B cell (primary cell): ENCODE measurements at places on chromosomes 2 and 18. TPM values are rescaled to one million over a fixed set of nuclear protein-coding genes. Genes with fewer than 3 reads are reported as not detected.

DNA sequence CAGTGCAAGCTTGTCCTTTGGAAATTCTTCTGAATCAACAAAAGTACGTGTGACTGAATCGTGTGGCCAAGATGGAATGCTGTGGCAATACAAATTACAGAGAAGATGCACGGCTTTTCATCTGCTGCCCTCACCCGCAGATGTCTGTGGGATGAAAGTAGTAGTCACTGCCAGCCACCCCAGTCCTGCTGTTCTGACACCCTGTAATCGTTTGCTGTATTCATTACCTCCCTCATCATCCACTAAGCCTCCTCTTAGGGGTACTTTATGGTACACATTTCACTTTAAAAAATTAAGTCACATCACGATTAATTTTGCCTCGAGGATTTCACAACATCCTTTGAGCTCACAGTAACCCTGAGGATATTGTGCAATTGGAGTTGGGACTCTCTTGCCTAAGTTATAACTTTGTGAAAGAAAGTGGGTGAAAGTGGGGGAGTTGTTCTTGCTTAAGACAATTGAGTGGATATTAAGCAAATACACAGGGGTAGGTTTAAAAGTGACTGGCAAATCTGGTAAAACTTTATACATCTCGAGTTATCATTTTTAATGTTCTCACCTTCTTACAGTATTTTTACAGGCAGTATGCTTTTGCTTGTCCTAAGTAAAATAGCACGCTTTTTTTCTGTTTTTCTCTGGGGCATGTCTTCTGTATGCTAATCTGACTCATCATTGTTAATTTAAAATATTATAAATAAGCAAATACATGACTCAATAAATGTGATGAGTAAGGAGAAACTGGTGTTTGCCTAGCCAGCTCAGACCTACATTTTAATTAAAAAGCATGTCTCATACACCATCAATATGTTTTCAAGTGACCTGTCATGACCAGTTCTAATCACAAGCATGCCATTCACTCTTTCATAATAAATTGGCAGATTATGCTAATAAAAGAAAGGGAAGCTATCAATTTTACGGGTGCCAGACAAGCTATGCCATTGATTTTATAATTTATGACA lies 680.9 kb downstream of the IRS1 start:
- no peaks in the 10 kb centered on the region for H3K27me3 ChIP-seq
- H3K36me3 ChIP-seq = no peaks in the 10 kb centered on the region
- no peaks in the 10 kb centered on the region for H3K4me1 ChIP-seq
- no peak for DNase-seq

DNA sequence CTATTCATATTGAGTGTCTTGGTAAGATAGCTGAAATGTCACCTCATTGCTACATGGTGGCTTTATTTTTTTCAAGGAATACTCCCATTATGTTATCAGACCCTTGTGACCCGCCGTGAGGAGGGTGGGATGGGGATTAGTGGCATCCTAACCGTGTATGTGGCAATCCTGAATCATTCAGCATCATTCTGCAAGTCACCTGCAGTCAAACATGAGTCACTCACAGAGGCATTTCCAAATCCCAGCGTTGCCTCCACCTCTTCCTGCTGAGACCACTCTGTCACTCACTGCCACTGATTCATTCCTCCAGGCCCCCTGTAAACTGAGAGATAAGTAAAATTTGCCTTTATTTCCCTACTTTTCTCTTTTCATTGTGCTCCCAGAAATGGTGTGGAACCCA lies 307.4 kb upstream of the KLHL29 start:
- H3K27me3 ChIP-seq = no peaks in the 10 kb centered on the region
- no peak overlapping the region for H3K27ac ChIP-seq
- no peak for DNase-seq
- no peak overlapping the region for H3K4me3 ChIP-seq

GRCh38 chr18:58284699-58285448 lies 240.8 kb downstream of the NEDD4L start:
- no peaks in the 10 kb centered on the region for H3K27me3 ChIP-seq
- no peak overlapping the region for H3K27ac ChIP-seq
- no peak for DNase-seq
- peaks cover 10% of the 10 kb centered on the region for H3K4me1 ChIP-seq

DNA sequence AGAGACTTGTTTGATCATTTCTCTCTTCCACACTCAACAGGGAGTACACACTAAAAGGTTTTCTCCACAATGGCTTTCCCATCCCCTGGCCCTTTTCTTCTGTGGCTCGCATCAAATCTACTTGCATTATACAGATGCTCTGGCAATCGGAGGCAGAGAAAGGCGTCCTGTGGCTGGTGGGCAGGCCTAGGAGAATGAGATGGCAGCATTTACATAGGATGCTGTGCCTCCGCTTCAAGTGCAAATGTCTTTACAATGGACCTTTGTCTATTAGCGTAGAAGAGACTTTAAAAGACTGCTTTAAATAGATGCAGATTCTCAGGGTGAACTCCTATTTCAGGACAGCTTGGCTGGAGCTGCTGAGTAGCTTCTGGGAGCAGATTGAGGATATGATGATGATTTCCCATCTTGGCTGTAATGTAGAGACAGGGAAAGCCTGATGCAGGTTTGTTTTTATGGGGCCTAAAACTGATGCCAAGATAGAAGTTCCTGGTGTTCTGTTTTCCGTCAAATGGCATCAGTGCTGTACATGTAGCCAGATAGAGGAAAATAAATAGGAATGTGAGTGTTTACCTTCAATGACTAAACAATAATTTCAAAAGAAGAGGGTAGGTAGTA lies 423.4 kb downstream of the RND3 start:
- H3K27ac ChIP-seq = no peak overlapping the region
- H3K4me1 ChIP-seq = no peaks in the 10 kb centered on the region
- H3K36me3 ChIP-seq = no peaks in the 10 kb centered on the region
- H3K27me3 ChIP-seq = no peaks in the 10 kb centered on the region

GULP1 gene
- not detected in 2 replicates for polyA plus RNA-seq

IL37 gene
- not detected in 2 replicates for polyA plus RNA-seq

CHAC2 gene
- polyA plus RNA-seq = 0.76 and 1.6 TPM in 2 replicates

ACYP2 gene
- 13.6 and 17.2 TPM in 2 replicates for polyA plus RNA-seq

DNA sequence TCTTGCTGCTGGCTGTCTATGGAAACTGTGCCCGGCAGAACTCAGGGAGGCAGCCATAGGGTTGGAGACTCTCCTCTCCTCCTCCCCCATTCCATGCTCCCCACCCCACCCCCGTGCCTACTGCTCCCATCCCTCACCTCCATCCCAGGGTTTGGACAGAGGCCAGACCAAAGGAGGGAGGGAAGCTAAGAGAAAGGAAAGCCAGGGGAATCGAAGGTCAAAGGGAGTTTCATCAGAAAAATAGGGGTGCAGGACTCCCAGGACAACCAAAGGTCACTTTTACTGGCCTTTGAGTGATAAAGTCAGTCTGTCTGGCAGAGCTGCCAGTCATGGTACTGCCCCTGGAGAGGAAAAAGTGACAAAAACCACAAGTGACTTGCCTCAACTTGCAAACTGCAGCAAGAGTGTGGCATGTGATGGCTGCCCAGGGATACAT lies 187.3 kb upstream of the CTAGE1 start:
- no peaks in the 10 kb centered on the region for H3K4me1 ChIP-seq
- H3K27me3 ChIP-seq = no peaks in the 10 kb centered on the region
- no peak overlapping the region for H3K27ac ChIP-seq
- no peaks in the 10 kb centered on the region for H3K36me3 ChIP-seq
- H3K4me3 ChIP-seq = no peak overlapping the region

- no peak overlapping the region for H3K4me3 ChIP-seq
- no peaks in the 10 kb centered on the region for H3K36me3 ChIP-seq
- H3K4me1 ChIP-seq = no peaks in the 10 kb centered on the region
- no peak overlapping the region for H3K27ac ChIP-seq
- no peaks in the 10 kb centered on the region for H3K27me3 ChIP-seq
- no peak for DNase-seq
Observed at GRCh38 chr2:123696799-123697410, 328.2 kb upstream of the CNTNAP5 start.

GRCh38 chr2:46277431-46278190 lies 19.6 kb upstream of the EPAS1 start:
- H3K27me3 ChIP-seq = peaks cover 13% of the 10 kb centered on the region
- H3K36me3 ChIP-seq = no peaks in the 10 kb centered on the region
- no peak overlapping the region for H3K27ac ChIP-seq
- H3K4me3 ChIP-seq = no peak overlapping the region
- no peak for DNase-seq
- H3K4me1 ChIP-seq = peaks cover 5% of the 10 kb centered on the region

IL1R1 gene
- 0.14 TPM in 1 of 2 replicates, not detected in the other for polyA plus RNA-seq

OR6B2 gene
- not detected in 2 replicates for polyA plus RNA-seq

C1QL2 gene
- not detected in 2 replicates for polyA plus RNA-seq
